ENCODE measurements at places on chromosomes 7 and 10. TPM values are rescaled to one million over a fixed set of nuclear protein-coding genes. Genes with fewer than 3 reads are reported as not detected.

GPER1 gene
- 14.2 TPM for polyA plus RNA-seq

MYL10 gene
- 9.0 TPM for polyA plus RNA-seq

PNLIPRP3 gene
- polyA plus RNA-seq: 0.17 TPM

REPIN1 gene
- 90.2 TPM for polyA plus RNA-seq

SLC18A3 gene
- not detected for polyA plus RNA-seq

SORCS3 gene
- not detected for polyA plus RNA-seq

NEUROD6 gene
- not detected for polyA plus RNA-seq

CALN1 gene
- polyA plus RNA-seq: 1.8 TPM

RNF148 gene
- not detected for polyA plus RNA-seq

SEC61G gene
- 120 TPM for polyA plus RNA-seq

AFAP1L2 gene
- polyA plus RNA-seq: 40.2 TPM

OAT gene
- polyA plus RNA-seq: 50.8 TPM

DNAJC12 gene
- polyA plus RNA-seq: 7.1 TPM

TDRD1 gene
- 0.13 TPM for polyA plus RNA-seq

TMEM196 gene
- polyA plus RNA-seq: not detected

Data from hindlimb muscle (tissue), 1 donor.